Testis (tissue), 5 donors: ENCODE measurements at places on chromosomes 5 and 9.

DNA sequence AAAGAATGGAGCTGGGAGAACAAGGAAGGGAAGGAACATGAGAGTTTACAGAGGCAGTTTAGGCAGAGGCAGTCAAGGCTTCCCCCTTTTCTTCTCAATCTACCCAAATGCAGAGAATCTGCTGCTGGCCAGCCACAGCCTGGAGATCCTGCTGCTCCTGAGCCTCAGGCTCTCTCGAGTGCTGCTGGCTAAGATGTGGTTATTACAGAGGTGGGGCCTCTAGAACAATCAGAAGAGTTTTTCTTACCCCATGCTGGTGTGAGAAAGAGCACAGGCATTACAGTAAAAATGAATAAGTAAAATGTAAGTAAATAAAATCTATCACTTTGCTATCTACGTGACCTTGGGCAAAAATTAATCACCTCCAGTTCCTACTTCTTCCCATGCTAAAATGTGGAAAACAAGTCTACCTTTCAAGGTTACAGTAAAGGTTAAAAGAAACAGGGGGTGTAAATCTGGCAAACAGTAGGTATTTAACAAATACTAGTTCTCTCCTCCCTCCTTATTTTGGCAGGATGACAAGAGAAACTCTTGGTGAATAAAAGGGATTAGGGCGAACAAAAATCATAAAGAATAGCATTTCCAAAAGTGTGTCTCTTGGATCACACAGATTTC, 31.1 kb downstream of the FBXW11 start:
- DNase-seq, result no peak

GRCh38 chr9:21984101-21984500, 10.1 kb downstream of the CDKN2A start:
- no peak for DNase-seq

DNA sequence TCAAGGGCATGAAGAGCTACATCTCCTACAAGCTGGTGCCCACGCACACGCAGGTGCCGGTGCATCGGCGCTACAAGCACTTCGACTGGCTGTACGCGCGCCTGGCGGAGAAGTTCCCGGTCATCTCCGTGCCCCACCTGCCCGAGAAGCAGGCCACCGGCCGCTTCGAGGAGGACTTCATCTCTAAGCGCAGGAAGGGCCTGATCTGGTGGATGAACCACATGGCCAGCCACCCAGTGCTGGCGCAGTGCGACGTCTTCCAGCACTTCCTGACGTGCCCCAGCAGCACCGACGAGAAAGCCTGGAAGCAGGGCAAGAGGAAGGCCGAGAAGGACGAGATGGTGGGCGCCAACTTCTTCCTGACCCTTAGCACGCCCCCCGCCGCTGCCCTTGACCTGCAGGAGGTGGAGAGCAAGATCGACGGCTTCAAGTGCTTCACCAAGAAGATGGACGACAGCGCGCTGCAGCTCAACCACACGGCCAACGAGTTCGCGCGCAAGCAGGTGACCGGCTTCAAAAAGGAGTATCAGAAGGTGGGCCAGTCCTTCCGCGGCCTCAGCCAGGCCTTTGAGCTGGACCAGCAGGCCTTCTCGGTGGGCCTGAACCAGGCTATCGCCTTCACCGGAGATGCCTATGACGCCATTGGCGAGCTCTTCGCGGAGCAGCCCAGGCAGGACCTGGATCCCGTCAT, 1.4 kb downstream of the SNX18 start:
- DNase-seq, result no peak

GRCh38 chr5:170382790-170383189, 6.4 kb downstream of the KCNMB1 start:
- DNase-seq, result no peak

DNA sequence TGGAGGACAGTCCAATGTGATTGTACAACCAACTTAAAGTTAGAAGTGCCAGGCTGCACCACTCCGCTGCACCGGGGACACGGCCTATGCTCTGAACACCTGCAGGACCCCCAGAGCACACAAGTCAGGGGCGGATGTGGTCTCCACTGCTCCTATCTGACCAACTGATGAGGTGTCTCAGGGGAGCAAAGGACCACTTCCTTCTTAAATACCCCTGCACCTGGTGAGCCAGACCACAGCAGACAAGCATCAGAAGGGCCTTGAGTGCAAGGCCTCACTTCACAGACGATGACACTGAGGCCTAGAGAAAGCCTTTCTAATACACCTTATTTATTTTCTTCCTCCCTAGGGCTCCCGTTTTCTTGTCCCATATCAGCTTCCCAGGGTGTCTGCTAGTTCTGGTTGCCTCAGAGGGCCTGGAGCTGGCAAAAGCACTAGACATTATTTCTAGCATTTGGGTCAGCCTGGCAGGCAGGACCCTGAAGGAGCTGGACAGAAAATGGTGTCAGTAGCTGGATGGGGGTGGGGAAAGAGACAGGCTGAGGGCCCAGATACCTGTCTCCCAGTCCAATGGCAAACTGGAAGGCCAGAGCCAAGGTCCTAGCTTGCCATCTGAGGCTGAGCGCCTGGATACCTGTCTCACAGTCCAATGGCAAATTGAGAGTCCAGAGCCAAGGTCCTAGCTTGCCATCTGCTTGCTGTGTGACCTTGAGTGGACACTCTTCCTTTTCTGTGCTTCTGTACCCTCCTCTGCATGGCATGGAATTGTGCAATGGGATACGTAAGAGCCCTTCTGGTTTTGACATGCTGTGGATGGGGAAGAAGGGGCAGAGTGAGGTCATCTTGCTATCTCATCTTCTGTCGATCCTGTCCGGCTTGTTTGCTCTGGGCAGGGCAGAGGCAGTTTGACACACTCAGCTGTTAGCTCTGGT, 9.0 kb downstream of the CCDC69 start:
- no peak for DNase-seq

DNA sequence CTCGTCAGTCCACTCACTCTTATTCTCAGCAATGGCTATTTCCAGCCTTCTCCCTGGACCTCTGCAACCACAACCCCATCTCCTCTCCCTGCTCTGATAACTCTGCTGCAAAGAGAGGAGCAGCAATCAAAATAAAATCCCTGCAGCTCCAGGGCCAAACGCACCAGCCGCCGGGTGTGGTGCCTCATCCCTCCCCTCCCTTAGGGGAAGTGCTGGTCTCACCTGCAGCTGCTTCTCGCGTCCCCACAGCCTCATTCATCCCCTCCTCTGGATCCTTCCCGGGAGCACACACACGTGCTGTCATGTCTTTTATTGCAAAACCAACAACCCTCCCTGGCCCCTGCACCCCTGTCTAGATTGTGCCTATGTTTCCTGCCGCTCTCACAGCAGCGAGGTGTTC, 77.8 kb downstream of the TENT4A start:
- DNase-seq, result no peak

GRCh38 chr9:123825342-123826060, 104.4 kb downstream of the DENND1A start:
- DNase-seq, result no peak

- DNase-seq, result no peak
Measured at GRCh38 chr5:173858021-173858669, 30.0 kb upstream of the CPEB4 start.

DNA sequence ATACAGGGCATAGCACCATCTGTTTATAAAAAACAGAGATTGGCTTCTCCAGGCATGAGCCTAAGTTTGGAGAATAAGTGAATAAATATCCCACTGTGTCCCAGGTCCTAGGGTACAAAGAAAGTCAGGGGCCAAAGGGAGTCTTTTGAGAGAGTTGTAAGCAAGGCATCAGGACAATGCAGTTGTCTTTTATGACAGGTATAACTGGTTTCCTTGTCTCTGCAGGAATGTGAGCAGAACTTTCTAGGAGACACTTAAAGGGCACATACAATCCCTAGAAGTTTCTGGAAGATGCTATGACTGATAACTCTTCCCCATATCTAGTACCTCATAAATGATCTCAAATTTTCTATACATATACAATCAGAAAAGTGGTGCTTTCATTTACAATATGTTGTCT, 245.6 kb upstream of the RGMB start:
- no peak for DNase-seq

GRCh38 chr5:138974227-138975063, 99.3 kb upstream of the LRRTM2 start:
- DNase-seq, result peak; percentile 86

GRCh38 chr9:17322882-17323864, 188.3 kb downstream of the CNTLN start:
- no peak for DNase-seq

- no peak for DNase-seq
Measured at GRCh38 chr9:83456226-83456625, 82.0 kb downstream of the FRMD3 start.

- no peak for DNase-seq
Measured at GRCh38 chr9:129748249-129748648, 4.6 kb downstream of the PTGES start.

- no peak for DNase-seq
Measured at GRCh38 chr9:114745879-114746550, 59.8 kb downstream of the TNFSF15 start.

- no peak for DNase-seq
Measured at GRCh38 chr5:134236318-134236717, 10.4 kb upstream of the PPP2CA start.

GRCh38 chr9:23725279-23725946, 100.6 kb downstream of the ELAVL2 start:
- no peak for DNase-seq
